Activated CD4-positive, CD25-positive, alpha-beta regulatory T cell (primary cell): ENCODE measurements at places on chromosomes 4 and X.

DNA sequence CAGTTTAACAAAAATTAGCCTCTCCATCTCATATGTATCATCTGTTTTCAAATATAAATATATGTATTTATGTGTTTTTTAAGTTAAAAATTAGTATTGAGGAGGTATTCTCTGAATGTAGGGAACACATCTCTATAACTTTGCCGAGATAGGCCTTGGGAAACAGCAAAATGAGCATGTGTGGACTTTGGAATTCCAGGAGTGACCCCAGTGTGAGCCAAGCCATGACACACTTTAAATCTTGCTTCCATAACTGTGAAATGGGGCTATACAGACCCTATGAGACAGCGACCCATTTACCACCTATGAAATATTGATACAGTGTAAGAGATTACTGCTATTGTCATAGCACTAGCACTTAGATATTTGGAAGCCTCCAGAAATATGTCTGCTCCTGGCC is 58.8 kb downstream of the FRMPD4 start:
- no peak for DNase-seq

GRCh38 chr4:112076919-112077608 is 68.2 kb upstream of the FAM241A start:
- DNase-seq: no peak

GRCh38 chrX:71935476-71935875 is 24.8 kb downstream of the NHSL2 start:
- DNase-seq: no peak

DNA sequence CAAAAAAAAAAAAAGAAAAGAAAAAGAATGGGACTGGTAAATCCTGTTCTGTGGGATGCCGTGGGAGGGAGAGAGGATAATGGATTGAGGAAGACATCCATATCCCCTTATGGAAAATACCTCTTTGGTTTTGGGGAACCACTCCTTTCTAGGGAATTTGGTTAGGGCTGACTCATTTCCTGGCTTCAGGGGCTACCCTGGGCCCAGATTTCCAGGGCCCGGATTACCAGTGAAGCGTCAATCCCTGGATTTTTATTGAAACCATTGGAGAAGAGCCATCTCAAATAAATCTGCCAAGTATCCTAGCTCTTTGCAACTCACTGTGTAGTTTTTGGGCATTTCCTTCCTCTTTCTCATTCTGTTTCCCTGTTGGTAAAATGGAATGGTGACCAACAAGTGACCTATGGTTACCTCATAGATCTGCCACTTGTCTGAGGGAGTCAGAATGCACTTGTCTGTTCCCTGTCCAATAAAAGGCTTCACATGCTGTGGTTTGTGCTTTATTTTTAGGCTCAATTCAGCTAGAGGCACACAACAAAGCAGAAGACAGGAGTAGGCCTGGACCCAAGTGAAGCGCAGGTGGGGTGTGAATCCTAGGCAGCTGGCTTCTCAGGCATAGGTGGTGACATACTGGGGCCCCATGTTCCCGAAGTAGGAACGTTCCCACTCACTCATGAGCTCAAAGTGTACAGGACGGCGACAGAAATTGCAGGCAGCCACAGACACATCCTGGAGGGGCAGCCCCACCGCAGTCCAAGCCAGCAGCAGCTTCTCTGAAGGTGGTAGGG is 8.6 kb downstream of the APEX2 start:
- no peak for DNase-seq

DNA sequence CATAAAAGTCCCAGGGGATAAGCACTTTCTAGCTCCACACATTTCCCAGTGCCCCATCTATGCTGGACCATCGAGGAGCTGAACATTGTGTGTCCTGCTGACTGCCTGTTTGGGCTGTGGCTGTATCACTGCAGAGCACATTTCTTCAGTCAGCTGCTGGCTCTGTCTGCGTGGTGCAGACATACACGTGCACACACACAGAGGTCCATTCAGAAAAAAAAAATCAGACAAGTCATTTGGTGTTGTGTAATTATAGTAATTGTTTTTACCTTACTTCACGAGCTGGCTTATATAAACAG is 1.1 kb upstream of the PDLIM3 start:
- no peak for DNase-seq
